ENCODE measurements at places on chromosomes 6 and 20. TPM values are rescaled to one million over a fixed set of nuclear protein-coding genes. Genes with fewer than 3 reads are reported as not detected.

Gene LRRC73
- 0.37 TPM for total RNA-seq

Gene LY6G6C
- total RNA-seq, result not detected

Gene OPRL1
- 1.4 TPM for total RNA-seq

Gene POPDC3
- not detected for total RNA-seq

Gene PIGT
- total RNA-seq, result 115 TPM

Gene SMPD2
- total RNA-seq, result 22.9 TPM

Gene RCAN2
- not detected for total RNA-seq

DNA sequence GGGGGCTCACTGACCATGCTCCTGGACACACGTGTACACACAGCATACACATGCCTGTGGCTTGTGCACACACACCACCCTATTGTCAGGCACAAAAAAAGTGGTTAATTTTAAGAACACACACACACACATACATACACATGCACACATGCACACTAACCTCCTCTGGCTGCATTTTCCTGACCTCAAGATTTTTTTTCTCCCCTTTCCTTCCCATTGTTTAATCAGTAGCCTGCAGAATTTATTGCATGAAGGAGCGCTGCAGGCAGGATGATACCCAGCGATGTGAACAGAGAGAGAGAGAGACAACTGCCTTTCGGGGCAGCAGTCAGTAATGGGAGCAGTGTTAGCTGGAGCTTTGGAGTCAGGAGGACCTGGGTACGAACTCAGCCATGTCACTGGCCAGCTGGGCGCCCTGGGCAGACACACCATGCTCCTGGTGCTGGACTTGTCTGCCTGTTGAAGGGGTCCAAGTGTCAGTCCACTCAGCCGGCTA lies 990 bp upstream of the TRAF3IP2 start:
- H3K27ac ChIP-seq, result peak overlapping the region; percentile 97
- peaks cover 31% of the 10 kb centered on the region for H3K4me1 ChIP-seq
- peaks cover 2% of the 10 kb centered on the region for H3K36me3 ChIP-seq

GRCh38 chr6:4262526-4262925 lies 127.2 kb upstream of the ECI2 start:
- no peak overlapping the region for H3K4me3 ChIP-seq
- peaks cover 30% of the 10 kb centered on the region for H3K27me3 ChIP-seq
- H3K36me3 ChIP-seq, result no peaks in the 10 kb centered on the region
- DNase-seq, result no peak

DNA sequence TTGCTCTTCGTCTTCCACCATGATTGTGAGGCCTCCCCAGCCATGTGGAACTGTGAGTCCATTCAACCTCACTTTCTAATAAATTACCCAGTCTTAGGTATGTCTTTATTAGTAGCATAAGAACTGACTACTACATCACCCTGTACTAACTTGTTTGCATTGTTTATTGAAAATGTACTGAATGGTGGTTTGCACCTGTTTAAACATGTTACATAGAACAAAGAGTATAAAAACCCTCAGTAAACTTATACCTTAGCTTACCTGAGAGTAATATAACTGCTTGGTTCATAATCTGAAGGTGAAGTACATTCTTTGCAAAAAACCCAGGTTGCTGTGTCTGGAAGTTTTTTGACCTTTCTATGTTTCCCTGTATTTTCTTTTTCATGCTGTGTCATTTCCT lies 777.8 kb downstream of the TBC1D32 start:
- no peak for DNase-seq
- H3K4me3 ChIP-seq, result no peak overlapping the region
- no peaks in the 10 kb centered on the region for H3K36me3 ChIP-seq

- H3K4me3 ChIP-seq, result no peak overlapping the region
- H3K36me3 ChIP-seq, result no peaks in the 10 kb centered on the region
- H3K27me3 ChIP-seq, result no peaks in the 10 kb centered on the region
- H3K27ac ChIP-seq, result peak overlapping the region; percentile 91
- H3K4me1 ChIP-seq, result peaks cover 26% of the 10 kb centered on the region
Observed at GRCh38 chr6:87653074-87653962, 48.7 kb downstream of the AKIRIN2 start.

DNA sequence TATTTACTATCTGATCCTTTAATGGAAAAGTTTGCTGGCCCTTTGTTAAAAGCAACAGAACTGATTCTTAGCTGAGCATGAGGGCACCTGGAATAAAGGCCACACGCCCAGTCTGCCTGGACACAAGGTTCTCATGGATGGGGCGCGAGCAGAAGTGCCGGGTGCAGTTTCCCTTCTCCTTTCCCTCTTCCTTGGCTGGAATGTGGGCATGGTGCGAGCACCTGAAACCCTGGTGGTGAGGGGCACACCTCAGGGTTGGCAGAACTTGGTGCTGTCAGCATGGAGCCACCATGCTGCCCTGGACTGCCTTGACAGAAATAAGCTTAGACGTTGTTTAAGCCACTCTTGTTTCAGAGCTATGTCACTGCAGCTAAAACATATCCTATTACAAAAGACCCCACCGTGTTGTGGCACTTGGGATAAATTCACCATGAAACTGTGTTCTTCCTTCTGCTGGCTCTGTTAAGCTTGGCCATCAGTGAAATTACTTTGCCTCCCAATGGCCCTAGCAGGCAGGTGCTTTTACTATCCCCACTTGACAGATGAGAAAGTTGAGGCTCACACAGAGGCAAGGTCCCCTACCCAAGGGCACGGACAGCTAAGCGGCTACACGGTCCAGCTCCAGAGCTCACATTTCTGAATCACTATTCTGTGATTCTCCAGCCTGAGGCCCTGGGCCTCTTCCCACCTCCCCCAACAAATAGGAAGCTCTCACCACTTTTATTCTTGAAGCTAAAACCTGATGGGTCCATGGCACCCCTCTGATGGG lies 115.9 kb downstream of the PREX1 start:
- no peaks in the 10 kb centered on the region for H3K27me3 ChIP-seq
- no peak for DNase-seq
- peaks cover 57% of the 10 kb centered on the region for H3K4me1 ChIP-seq
- H3K4me3 ChIP-seq, result no peak overlapping the region
- peak overlapping the region; percentile 82 for H3K27ac ChIP-seq
- peaks cover 6% of the 10 kb centered on the region for H3K36me3 ChIP-seq

DNA sequence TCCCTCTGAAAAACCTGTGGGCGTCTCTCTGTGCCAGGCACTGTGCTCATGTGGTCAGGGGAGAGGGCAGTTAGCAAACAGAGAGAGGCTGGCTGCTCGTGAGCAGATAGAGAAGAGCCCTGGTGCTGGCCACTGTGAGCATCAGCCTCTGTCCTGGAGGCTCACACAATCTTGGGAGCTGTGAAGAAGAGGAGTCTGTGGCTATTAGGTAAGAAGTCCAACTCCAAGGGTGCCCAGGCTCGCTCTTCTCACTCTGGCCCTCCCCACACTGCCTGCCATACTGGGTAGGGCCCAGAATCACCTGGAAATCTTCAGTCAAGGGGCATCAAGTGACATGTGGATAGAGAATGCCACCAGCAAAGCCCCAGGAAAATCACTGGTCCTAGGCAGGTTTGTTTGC lies 14.1 kb downstream of the SCML4 start:
- no peaks in the 10 kb centered on the region for H3K27me3 ChIP-seq
- no peak overlapping the region for H3K4me3 ChIP-seq
- H3K27ac ChIP-seq, result peak overlapping the region; percentile 16
- no peak for DNase-seq

GRCh38 chr20:36162272-36162966 lies 7.9 kb downstream of the EPB41L1 start:
- no peaks in the 10 kb centered on the region for H3K4me1 ChIP-seq
- no peaks in the 10 kb centered on the region for H3K36me3 ChIP-seq
- no peak for DNase-seq
- no peak overlapping the region for H3K27ac ChIP-seq

DNA sequence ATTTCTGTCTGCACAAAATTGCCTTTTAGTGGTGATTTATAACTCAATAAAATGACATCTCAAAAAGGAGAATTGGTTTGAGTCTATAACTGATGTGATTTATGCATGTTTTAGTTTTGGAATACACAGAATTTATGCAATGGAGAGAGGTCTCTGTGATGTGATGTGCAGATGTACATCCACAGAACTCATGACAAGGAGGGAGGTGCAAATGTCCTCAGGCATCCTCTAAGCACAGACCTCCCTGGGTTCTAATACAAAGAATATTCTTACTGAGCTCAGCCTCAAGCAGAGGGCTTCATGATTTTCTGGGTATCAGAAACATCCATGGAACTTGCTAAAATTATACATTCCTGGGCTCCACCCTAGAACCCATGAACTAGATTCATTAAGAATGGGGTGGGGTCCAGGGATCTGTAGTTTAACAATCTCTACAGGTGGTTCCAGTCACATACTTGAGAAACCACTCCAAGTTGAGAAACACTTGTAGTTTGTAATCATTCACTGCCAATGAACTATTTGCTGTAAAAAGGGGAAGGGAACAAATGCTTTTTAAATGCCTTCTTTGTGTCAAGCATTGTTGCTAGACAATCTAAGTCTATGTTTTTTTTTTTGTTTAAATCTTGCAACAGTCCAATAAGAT lies 60.2 kb upstream of the NEDD9 start:
- no peaks in the 10 kb centered on the region for H3K27me3 ChIP-seq
- H3K36me3 ChIP-seq, result peaks cover 10% of the 10 kb centered on the region
- no peak overlapping the region for H3K4me3 ChIP-seq
- no peak overlapping the region for H3K27ac ChIP-seq
- H3K4me1 ChIP-seq, result peaks cover 4% of the 10 kb centered on the region

DNA sequence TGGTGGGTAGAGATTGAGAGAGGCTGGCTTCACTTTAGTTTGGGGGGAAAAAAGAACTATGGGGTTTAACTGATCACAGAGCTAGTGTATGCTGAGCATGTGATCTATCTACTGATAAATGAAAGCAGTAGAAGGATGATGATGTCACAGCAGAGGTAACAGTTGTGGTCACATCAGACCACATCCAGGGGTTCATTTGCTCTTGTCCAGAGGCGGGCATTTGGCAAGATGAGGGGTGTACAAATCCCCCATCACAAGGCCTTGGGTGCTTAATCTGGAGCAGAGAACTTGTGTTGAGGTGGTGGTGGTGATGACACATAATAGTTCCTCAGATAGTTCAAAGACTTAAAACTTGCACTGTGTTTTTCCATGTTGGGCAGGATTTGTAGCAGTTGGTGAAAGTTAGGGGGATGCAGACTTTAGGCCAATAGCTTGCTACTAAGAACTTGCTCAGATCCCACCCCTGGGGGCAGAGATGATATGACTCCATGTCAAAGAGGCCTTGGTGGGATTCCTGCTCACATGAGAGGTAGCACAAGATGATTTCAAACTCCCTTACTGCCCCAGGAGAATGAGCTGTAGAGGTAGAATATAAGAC lies 63.4 kb downstream of the PRDM1 start:
- DNase-seq, result no peak
- peak overlapping the region; percentile 56 for H3K27ac ChIP-seq
- H3K36me3 ChIP-seq, result no peaks in the 10 kb centered on the region
- H3K4me3 ChIP-seq, result no peak overlapping the region
- no peaks in the 10 kb centered on the region for H3K27me3 ChIP-seq

GRCh38 chr6:53567701-53568100 lies 22.8 kb upstream of the GCLC start:
- peaks cover 37% of the 10 kb centered on the region for H3K27me3 ChIP-seq
- no peak overlapping the region for H3K27ac ChIP-seq
- H3K36me3 ChIP-seq, result no peaks in the 10 kb centered on the region

GRCh38 chr20:4081421-4081820 lies 66.1 kb upstream of the RNF24 start:
- H3K4me1 ChIP-seq, result peaks cover 31% of the 10 kb centered on the region
- H3K36me3 ChIP-seq, result peaks cover 5% of the 10 kb centered on the region
- no peak overlapping the region for H3K4me3 ChIP-seq
- H3K27ac ChIP-seq, result peak overlapping the region; percentile 79
- H3K27me3 ChIP-seq, result no peaks in the 10 kb centered on the region
- no peak for DNase-seq
